ENCODE measurements at places on chromosomes 7 and 10.
A peak's percentile ranks its signal among the peaks of the same experiment; 100 is the strongest.

DNA sequence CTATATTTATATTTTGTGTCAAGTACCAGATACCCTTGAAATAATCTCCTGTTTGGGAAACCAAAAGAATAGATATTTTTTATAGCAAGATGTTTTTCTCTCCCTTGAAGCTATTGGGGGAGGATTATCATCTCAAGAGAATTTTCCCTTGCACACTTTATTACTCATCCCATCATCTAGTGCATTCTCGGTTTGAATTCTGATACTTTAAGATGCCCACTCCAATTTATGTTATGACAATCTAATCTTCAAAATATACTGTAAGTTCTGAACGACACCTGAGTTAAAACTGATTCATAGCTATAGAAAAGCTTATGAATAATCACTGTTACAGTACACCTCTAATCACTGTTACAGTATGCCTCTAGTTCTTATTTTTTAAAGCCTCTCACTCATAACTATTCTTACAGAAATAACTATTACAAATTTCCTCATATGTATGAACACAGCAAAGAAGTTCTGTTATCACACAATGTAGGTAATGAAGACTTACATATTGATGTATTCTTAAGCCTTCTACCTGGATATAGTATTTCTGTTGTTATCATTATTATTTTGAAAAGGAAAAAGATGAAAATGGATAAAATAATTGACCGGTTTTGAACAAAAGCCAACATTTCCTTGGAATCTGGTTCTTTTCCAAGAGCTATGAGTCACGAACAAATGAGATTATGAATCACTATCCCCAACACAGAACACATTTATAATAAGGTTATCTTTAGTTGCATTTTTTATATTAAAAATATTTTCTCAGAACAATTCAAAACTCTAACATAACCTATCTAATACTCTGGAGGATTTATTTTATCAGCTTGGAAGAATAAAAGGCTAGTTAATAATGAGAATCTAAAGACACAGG is 72.3 kb upstream of the FAM13C start:
- DNase-seq, result no peak

DNA sequence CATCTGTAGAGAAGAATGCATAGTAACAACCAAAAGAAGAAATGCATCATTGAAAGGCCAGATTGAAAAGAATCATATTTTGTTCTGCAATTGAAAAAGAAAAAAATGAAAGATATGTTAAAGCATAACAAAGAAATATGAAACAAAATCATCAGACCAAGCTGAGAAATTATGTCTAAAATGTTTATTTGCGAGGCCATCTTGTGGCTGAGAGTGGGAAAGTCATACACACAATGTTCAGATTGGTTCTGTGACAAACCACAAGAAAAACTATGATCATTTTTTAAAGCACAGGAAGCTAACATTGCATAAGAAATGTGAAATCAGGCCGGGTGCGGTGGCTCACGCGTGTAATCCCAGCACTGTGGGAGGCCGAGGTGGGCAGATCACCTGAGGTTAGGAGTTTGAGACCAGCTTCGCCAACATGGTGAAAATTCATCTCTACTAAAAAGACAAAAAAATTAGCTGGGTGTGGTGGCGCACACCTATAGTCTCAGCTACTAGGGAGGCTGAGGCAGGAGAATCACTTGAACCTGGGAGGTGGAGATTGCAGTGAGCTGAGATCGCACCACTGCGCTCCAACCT is 36.6 kb downstream of the ABCB5 start:
- DNase-seq, result no peak

- DNase-seq, result no peak
Measured at GRCh38 chr10:9189448-9189847, 1135.0 kb downstream of the GATA3 start.

DNA sequence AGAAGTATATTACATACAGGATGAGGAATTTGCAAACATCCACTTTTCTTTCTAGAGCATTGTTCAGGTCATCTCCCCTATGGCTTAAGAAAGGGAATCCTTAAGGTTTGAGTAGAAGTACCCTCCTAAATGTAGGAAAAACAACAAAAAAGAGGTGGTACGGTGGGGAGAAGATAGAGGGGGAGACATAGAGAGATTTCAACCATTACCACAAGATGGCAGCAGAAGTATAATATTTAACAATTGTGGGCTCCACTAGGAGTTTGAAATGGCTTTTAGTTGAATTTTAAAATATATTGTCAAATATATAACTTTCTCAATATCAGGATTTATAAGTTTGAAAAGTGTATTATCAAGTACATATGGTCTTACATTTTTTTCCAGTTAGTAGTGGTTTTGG is 72.7 kb upstream of the PRKG1 start:
- DNase-seq, result peak; percentile 37

DNA sequence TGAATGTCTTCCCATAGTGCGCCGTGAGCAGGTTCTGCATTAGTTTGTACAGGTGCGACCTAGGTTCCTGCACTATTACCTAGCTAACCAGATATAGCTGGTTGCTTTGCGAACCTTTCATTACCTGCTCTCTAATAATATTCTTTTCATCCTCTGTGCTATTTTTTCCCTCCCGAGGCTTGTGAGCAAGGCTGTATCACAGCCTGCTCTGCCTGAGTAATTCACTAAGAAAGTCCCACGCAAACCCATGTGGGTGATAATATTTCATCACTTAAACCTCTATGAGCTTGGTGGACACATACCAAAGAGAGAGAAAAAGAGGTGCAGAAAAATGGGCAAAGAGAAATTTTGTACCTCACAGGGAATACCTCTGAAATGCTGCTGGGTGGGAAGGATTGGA is 8.4 kb downstream of the INHBA start:
- DNase-seq, result no peak

GRCh38 chr10:3701491-3701890 is 83.5 kb downstream of the KLF6 start:
- DNase-seq, result no peak
